HS-27A (cell line): ENCODE measurements at places on chromosomes 7 and 10.

DNA sequence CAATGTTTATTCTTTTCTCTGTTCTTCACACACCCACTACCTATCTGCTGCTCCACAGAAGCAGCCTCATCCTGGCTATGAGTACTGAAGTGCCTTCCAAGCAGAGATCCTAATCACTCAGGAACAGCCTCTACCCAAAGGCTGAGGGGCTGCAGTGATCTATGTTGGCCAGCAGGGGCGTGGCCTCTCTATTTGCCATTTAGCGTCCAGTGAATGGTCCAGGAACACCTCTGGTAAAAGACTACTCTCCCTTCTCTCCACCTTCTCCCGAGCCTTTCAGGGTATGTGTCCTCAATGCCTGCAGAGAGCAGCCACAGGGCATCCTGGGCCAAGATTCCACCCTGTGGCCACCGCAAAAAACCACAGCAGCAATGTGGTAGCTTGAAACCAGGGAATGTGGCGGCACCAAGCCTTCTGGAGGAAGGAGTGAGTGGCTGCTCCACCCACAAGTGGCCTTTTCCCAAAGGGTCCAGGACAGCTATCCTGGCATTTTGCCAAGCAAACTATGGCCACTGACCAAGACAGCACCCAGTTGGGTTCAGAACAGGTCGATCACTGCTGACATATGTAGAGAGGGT lies 70.9 kb downstream of the SYPL1 start:
- DNase-seq: no peak

- DNase-seq: no peak
Observed at GRCh38 chr10:123502983-123503382, 163.2 kb upstream of the GPR26 start.

- DNase-seq: no peak
Observed at GRCh38 chr7:82615527-82615926, 171.9 kb upstream of the CACNA2D1 start.

DNA sequence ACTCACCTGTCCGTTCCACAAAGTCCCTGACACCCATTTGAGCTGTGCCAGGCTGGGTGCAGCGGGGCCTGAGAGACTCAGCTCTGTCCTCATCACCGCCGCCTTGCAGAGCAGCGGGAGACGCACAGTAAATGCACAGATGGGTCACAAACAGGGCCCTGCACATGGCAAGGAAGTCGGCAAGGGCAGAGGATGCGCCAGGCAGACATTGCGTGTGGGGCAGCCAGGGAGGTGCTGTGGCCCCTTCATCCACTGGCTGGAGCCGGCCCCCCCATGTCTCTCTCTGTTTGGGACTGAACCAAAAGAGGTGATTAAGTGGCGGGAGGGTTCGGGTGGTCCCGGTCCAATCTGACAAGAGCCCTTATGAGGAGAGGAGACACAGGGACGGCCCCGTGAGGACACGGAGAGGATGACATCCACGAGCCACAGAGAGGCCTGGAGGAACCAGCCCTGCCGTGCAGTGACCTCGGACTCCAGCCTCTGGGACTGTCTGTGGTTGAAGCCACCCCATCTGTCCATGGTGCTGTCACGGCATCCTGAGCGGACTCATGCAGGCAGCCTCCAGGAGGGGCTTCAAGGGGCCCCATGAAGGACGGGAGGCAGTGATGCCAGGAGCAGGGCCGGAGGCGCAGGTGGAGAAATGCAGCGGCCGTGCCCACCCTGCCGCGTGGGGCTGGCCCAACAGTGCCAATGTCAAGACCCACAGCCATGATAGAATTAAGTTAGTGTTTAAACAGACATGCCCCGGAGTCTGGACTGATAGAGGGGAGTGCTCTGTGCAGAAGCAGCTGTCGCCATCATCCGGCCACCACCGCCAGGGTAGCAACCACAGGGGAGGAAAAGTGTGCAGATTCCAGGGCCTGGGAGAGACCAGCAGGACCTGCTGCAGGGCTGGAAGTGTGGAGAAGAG lies 28.4 kb upstream of the FOXL3 start:
- DNase-seq: no peak

- DNase-seq: no peak
Observed at GRCh38 chr10:93206652-93207051, 133.0 kb downstream of the CYP26A1 start.

DNA sequence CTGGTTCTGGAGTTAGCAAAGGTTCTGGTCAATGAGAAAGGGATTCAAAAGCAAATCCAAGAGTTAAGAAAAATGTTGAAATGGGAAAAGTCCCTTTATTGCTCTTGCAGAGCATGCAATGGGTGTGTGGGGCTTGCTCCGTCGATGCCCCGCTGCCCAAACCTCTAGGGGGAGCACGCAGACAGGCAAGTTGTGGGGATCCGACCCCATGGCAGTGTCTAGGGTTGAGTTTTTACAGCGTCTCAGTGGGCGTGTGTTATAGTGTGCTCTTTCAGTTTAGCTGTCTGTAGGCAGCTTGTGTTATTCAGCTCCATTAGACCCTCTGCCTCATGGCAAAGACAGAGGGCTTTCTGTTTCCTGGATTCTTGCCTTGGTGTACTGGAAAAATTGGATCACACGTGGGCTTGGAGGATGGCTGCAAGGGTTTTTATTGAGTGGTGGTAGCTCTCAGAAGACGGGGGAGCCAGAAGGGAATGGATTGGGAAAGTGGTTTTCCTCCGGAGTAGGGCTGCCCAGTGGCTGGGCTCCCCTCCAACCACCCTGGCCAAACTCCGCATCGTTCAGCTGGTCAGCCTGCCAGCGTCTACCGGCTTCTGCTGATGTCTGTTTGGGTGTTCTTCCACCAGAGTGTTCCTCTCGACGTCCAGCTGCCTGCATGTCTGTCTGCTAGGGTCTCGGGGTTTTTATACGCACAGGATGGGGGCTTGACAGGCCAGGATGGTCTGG lies 102.3 kb upstream of the PLXDC2 start:
- no peak for DNase-seq

- DNase-seq: no peak
Observed at GRCh38 chr10:78781251-78781913, 287.4 kb upstream of the ZMIZ1 start.

DNA sequence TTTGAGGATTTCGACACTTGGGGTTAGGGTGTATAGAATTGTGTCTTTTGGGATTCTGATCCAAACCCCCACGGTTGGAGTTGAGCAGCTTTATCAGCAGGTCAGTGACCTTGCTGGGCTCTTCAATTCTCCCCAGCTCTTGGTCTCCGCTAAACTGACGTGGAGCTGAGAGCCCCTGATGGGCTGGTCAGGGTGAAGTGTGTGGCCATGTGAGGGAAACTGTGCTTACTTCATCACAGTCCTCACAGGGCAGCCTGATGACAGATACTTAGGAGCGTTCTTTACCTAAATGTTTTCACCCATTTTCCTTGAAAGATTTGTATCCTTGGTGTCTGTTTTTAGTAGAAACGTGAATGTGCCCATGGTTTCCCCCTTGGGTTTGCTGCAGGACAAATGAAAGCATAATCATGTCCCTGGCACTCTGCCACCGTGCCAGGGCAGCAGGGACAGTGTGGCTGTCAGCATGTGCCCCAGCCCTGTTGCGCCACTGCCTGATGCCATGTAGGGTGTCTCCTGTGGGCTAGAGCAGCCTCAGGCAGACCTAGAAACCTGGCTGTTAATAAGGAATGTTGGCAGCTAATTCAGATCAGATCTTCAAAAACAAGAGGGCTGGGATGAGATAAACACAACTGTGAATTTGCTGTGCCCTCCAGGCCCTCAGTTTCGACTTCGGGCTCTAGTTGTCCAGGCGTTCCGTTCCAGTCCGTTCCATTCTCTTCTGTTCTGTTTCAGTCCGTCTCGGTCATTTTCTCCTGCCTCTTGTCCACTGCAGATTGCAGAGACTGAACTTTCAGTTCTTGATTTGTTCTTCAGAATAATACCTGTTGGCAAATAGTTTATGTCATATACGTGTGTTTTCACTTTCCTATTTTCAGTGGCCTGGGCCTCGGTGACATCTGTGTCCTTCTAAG lies 96.8 kb downstream of the TRRAP start:
- no peak for DNase-seq

GRCh38 chr7:126806614-126807013 lies 446.1 kb downstream of the GRM8 start:
- DNase-seq: no peak

- DNase-seq: peak; percentile 72
Observed at GRCh38 chr10:97648562-97649404, 8.3 kb downstream of the PI4K2A start.

DNA sequence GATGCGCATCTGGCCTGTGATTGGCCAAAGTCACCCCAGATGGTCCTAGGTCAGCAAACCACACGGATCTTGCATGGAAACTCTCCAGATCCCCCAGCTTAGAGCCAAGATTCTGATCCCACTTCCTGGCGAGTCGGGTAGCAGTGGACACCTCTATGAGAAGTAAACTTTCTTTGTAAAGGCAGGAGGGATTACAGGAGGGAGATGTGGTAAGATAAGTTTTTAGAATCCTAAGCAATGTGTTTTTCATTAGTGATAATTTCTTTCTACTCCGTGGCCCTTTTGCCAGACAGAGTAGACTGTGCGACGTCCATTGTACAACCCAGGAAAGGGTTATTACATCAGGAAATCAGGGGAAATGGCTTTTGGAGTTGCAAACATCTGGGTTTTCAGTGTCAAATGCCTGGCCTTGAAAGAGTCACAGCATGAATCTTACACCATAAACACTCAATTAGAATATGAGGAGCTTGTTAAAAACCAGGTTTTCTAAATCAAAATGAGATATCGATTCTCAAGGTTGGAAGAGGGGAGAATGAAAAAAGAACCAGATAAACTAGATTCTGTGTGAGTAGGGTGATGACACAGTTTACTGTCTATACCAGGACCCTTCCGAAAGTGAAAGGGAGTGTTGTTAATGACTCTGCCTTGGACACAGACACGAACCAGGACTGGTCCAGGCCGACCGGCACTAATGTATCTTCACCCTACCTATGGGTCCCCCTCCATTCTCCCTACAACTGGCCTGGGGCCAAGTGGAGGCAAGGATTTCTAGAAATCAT lies 61.9 kb upstream of the WAC start:
- no peak for DNase-seq

DNA sequence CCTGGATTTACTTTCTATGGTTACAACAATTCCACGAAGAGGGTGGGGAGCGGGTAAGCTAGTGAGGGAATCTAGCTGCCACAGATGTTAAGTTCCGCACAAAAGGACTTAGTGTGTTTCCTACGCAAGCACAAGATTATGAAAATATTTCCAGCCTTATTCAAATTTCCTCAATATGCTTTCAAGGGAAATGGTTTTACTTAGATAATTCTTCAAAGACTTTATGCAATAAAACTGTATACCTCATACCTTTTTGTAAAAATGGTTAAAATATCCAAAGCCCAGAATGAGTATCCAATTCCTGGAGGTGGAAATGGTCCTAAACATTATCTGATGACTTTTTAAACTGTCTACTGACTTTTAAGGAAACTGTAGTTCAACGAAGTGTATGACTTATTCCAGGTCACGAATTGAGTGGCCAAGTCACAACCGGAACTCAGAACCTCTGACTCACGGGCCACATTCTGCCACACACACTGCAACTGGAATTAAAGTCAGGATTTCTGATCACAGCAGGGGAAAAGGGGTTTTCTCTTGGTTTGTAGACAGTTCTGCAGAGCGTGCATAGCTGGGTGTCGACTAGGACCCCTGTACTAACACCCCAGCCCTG lies 20.2 kb upstream of the INSIG1 start:
- no peak for DNase-seq

DNA sequence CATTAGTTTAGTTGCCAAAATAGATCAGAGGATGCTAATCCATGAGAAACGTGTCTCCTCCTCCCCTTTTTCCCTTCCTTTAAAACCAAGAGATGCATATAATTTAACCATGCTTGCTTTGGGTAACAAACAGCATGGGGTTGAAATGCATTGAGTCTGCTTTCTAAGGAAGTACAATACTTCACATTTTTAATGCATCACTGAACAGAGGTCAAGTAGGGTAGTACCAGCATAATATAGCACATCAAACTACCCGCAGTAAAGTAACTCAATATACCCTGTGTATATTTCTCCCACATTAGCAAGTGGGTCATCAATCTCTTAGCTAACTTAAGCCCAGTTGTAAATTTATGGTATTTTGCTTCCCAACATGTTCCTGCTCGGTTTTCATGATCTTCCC lies 239.3 kb upstream of the SEMA3C start:
- DNase-seq: no peak

DNA sequence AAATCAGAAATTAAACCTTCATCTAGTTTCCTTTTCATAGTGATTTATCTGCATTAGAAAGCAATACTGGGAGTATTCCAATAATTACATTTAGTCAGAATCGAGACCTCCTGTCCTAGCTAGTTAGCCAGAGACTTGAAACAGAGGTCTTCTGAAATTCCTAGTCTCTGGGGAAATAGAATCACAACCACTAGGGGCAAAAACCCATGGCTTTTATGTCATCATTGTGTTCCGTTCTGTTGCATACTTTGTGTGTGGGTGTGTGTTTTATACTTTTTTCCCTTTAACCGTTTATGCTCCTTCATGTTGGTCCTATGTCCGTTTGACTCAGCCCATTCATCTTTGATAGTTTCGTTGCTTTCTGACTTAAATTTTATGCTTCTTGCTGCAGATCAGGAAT lies 79.8 kb downstream of the RALA start:
- DNase-seq: no peak

- DNase-seq: no peak
Observed at GRCh38 chr7:34757570-34758110, 99.6 kb downstream of the NPSR1 start.

GRCh38 chr7:1558841-1559625 lies 3.0 kb upstream of the TMEM184A start:
- DNase-seq: no peak

GRCh38 chr7:115679976-115680375 lies 350.6 kb downstream of the TFEC start:
- no peak for DNase-seq

DNA sequence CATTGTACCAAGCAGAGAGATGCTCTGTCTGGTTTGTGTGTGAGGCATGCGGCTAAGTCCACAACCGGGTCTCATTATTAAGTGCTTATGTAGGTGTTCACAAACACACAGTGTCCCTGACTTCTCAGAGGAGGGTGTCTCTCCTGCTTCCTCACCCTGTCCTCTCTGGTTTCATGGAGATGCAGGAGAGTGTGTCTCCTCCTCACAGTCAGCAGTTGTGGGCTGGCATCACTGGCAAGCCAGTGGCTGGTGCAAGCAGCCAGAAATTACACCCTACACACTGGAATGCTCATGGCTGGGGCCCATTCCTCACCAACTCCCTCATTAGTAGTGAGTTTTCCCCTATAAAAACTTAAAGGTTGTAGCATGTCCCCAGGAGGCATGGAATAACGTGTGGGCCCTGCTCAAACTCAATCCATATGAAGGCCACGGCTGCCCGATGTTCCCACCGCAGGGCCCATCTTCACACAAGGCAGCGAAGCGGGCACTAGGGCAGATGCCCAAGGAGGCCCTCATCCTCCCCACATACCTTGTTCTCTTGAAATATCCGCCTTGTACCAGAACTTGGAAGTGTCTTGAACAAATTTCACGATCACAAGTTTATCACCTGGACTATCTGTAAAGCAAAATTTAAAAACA lies 280.1 kb downstream of the TNS3 start:
- no peak for DNase-seq

DNA sequence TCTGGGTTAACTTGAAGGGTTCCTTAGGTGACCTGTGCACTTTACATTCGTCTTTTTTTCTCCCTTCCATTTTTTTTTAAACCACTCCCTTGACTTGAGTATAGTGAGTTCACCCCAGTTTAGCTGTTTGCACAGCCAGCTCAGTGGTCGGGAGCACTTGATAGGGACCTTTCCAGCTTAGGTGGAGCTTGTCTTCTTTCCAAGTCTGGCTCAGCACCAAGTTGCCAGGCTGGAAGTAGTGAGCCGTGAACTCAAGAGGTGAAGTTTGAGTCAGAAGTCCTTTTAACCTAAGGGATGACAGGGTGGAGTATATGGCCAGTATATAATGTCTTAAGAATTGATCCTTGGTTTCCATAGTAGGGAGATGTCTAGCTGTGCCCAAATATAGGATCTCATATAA lies 7.2 kb downstream of the DNAH11 start:
- DNase-seq: no peak

GRCh38 chr7:39609935-39610263 lies 13.5 kb upstream of the RALA start:
- no peak for DNase-seq
